ENCODE measurements at places on chromosomes 1 and 21.

DNA sequence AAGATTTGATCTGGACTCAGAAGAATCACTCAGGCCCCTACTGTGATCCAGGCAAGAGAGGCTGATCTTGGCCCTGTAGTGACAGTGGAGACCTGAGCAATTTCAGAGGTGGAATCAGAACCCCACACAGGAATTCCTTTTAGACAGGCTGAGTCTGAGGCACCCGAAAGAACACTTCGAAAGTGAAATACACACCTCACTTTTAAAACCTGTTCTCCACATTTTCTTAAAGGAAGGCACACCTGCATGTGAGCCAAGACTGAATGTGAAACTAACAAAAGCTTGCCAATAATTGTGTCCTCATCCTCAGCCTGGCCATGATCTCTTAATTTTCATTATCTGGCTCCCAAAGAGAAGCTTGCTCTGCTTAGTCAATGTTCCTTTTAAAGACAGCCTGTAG lies 32.2 kb downstream of the SIPA1L2 start:
- H3K4me1 ChIP-seq, result peaks cover 16% of the 10 kb centered on the region
- no peak overlapping the region for H3K27ac ChIP-seq
- H3K36me3 ChIP-seq, result no peaks in the 10 kb centered on the region

GRCh38 chr21:44833663-44834062 lies 15.8 kb upstream of the SUMO3 start:
- H3K27ac ChIP-seq, result no peak overlapping the region
- no peaks in the 10 kb centered on the region for H3K27me3 ChIP-seq
- no peaks in the 10 kb centered on the region for H3K4me1 ChIP-seq
- H3K4me3 ChIP-seq, result no peak overlapping the region
- no peaks in the 10 kb centered on the region for H3K36me3 ChIP-seq
- DNase-seq, result no peak

DNA sequence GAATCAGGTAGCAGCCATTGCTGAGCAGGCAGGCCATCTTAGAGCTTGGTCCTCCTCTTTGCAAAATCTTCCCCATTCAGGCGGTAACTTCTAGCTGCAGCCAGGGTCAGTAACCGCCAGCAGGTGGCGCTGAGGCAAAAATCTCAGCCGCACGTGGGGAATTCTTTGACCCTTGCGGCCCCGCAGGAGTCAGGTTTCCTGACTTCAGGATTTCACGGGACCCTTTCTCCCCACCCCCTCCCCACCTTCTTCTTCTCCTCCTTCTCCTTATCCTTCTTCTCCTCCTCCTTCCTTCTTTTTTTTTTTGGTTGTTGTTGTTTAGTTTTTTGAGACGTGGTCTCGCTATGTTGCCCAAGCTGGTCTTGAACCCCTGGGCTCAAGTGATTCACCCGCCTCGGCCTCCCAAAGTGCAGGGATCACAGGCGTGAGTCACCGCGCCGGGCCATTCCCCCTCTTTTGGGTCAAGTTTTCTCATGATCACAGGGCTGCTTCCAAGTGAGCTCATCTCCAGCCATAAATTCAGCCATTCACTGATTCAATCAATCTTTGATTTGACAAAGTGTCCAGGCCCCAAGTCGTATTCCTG lies 33.4 kb upstream of the TENT5B start:
- peak; percentile 81 for DNase-seq
- H3K4me1 ChIP-seq, result no peaks in the 10 kb centered on the region
- H3K27ac ChIP-seq, result no peak overlapping the region
- H3K36me3 ChIP-seq, result no peaks in the 10 kb centered on the region
- H3K4me3 ChIP-seq, result no peak overlapping the region
- no peaks in the 10 kb centered on the region for H3K27me3 ChIP-seq

DNA sequence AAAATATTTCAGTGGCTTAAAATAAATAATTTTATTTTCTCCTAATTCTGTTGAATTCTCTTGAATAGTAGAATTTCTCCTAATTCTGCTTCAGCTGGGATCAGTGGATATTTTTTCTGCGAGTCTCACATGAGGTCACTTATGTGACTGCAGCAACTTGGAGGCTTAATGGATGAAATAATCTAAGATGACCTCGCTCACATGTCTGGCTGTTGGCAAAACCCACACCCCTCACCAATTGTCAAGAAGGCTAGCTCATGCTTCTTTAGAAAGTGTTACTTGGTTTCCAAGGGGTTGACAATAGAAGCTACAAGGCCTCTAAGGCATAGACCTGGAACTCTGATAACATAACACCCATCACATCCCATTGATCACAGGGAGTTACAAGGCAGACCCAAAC lies 156.9 kb upstream of the DPYD start:
- H3K27ac ChIP-seq, result no peak overlapping the region
- DNase-seq, result no peak
- H3K4me1 ChIP-seq, result no peaks in the 10 kb centered on the region
- no peaks in the 10 kb centered on the region for H3K36me3 ChIP-seq

DNA sequence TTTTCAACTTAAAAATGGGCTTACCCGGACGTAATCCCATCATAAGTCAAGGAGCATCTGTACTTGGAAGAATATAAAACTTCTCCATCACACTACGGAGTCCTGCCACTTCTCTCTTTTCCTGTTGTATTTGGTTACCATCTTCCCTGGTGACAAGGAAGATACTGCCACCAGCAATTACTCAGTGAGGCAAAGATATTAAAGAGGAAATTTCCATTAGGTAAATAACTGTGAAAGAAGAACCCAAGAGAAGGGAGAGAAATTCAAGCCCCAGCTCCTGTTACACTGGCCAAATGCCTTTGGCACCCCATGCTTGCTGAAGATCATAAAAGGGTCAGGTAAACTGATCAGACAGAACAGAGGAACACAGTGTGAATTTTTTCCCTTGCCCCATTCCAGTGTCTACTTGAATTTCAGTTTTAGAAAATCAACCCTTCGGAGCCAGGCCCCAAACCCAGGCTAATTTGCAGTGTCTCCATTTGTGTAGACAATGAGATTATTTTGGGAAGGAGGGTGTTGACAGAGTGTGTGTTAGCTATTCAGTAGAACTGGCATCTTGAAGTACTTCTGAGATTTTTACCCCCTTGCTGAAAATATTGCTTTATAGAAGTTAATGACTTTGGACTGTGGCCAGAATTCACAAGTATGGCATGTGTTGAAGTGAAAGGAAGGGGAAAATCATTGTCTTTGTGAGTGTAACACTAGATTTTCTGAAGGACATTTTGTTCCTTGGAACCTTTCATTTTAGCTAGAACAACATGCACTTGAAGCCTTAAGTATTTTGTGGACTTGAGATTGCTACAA lies 167.1 kb downstream of the DHRS3 start:
- no peak overlapping the region for H3K4me3 ChIP-seq
- H3K27me3 ChIP-seq, result no peaks in the 10 kb centered on the region
- no peaks in the 10 kb centered on the region for H3K36me3 ChIP-seq
- no peak overlapping the region for H3K27ac ChIP-seq
- no peak for DNase-seq
- peaks cover 31% of the 10 kb centered on the region for H3K4me1 ChIP-seq

GRCh38 chr1:94300731-94301130 lies 63.3 kb upstream of the ARHGAP29 start:
- H3K36me3 ChIP-seq, result no peaks in the 10 kb centered on the region
- no peak overlapping the region for H3K27ac ChIP-seq
- no peak overlapping the region for H3K4me3 ChIP-seq

- no peak overlapping the region for H3K4me3 ChIP-seq
- no peak for DNase-seq
- no peaks in the 10 kb centered on the region for H3K27me3 ChIP-seq
- no peak overlapping the region for H3K27ac ChIP-seq
- H3K36me3 ChIP-seq, result no peaks in the 10 kb centered on the region
Observed at GRCh38 chr1:206503591-206504362, 3.6 kb upstream of the RASSF5 start.

DNA sequence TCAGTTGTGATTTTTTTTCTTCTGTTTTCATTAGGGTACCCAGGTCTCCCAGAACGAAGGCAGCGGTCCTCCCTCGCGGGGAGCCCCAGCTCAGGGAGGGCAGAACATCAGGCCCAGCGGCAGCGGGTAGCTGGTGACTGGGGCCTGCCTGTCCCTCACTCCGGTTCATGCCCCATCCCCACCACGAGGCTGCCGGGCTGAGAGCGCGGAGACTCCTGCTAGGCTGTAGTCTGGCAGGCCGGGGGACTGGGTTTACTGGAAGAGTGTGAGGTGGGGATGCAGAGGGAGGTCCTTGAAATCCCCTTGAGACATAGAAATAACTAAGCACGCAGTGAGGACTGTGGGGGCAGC lies 10.5 kb downstream of the BRINP2 start:
- no peak overlapping the region for H3K27ac ChIP-seq
- H3K4me3 ChIP-seq, result no peak overlapping the region
- H3K36me3 ChIP-seq, result no peaks in the 10 kb centered on the region
- H3K27me3 ChIP-seq, result no peaks in the 10 kb centered on the region
- H3K4me1 ChIP-seq, result peaks cover 2% of the 10 kb centered on the region
- no peak for DNase-seq

GRCh38 chr1:180939073-180939710 lies 26.5 kb downstream of the KIAA1614 start:
- no peak overlapping the region for H3K27ac ChIP-seq
- no peak overlapping the region for H3K4me3 ChIP-seq
- H3K36me3 ChIP-seq, result no peaks in the 10 kb centered on the region

All from ovary (tissue), 10 donors.